ENCODE measurements at places on chromosomes 7 and 10.
A peak's percentile ranks its signal among the peaks of the same experiment; 100 is the strongest.

- no peak for DNase-seq
Measured at GRCh38 chr7:28155019-28155660, 25.5 kb downstream of the JAZF1 start.

DNA sequence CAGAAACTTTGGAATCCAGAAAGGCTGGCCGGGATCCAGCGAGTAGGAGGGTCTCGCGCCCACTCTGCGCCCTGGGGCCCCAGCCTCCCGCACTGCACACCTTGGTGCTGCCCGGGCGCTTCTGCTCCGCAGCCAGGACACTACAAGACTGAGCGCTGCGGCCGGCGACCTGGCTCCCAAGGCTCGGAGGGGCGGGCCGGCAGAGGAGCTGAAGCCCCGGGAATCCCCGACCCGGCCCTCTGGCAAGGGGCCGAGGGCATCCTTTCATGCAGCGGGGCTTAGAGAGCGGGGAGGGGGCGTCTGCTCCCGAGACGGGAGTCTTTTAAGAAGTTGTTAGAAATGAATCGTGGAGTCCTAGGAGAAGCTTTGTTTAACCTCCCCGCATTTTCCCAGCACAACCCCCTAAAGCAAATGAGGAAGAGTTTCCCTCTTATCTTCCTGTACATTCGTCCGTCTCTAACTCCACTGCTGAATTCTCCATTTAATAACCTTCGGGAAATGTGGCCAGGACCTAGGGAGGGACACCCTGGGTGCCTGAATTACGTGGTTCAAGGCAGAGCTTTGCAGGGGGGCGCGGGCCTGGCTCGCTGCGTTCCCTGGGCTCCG is 1.1 kb downstream of the VWC2 start:
- no peak for DNase-seq

GRCh38 chr7:26554952-26555351 is 263.3 kb downstream of the SNX10 start:
- no peak for DNase-seq

GRCh38 chr10:49324711-49325110 is 25.7 kb downstream of the C10orf71 start:
- no peak for DNase-seq

- no peak for DNase-seq
Measured at GRCh38 chr10:71857934-71858890, 7.2 kb upstream of the PSAP start.

GRCh38 chr7:132696332-132696731 is 120.1 kb upstream of the PLXNA4 start:
- no peak for DNase-seq

GRCh38 chr10:48926764-48927540 is 12.7 kb downstream of the LRRC18 start:
- DNase-seq: no peak

- no peak for DNase-seq
Measured at GRCh38 chr7:26151650-26151952, 397 bp upstream of the NFE2L3 start.

GRCh38 chr10:46289209-46289810 is 2.5 kb downstream of the ANTXRL start:
- DNase-seq: no peak

GRCh38 chr7:22329816-22330524 is 27.0 kb downstream of the RAPGEF5 start:
- DNase-seq: no peak

DNA sequence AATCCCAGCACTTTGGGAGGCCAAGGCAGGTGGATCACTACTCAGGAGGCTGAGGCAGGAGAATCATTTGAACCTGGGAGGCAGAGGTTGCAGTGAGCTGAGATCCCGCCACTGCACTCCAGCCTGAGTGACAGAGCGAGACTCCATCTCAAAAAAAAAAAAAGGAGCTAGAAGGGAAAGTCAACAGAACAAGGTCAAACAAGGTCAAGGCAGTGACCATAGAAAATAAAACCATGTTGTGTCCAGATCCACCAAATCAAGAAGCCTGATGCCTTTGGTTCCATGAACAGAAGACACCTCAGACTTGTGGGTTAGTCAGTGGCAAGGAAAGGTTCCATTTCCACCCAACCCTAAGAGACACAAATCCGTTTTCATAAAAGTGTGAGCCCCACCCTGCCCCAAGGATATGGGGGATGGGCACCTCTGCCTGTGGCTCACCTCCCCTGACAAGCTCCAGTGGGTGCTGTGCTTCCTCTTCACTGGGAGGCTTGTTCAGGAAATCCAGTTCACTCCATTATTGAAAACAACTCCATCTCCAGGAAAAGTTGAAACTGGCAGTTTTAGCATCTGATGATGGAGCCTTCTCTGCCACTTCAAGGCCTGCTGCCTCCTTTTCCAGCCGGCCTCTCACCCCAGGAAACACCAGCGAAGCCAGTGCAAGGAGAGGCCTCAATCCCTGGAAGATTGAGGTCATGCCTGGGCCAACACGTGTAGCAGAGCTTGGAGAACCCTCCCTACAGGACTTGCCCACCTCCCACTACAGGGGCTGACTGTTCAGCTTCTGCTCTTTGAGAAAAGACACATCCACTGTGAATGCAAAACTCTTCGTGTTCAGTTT is 152.9 kb downstream of the NRF1 start:
- no peak for DNase-seq

- no peak for DNase-seq
Measured at GRCh38 chr7:74405191-74405898, 48.4 kb upstream of the GTF2IRD1 start.

- peak; percentile 7 for DNase-seq
Measured at GRCh38 chr10:71188201-71188600, 24.2 kb upstream of the UNC5B start.

DNA sequence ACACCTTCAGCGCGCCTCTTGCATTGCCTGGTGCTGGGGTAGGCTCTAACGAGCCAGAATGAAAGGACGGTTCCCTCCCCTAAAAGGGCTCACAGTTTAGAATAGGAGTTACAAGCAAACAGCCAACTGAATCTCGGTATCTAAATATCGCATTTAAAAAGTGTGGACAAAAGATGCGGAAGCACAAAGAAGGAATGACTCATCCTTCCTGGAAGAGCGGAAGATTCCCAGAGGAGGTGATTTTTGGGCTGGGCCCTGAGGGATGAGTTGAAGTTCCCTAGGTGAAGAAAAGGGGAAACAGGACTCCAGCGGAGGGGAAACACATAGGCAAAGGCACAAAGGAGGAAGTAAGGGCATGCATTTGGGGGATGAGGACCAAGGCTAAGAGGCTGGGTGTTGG is 29.9 kb downstream of the SRRM3 start:
- no peak for DNase-seq

- DNase-seq: no peak
Measured at GRCh38 chr7:3922175-3922635, 621.2 kb downstream of the SDK1 start.

DNA sequence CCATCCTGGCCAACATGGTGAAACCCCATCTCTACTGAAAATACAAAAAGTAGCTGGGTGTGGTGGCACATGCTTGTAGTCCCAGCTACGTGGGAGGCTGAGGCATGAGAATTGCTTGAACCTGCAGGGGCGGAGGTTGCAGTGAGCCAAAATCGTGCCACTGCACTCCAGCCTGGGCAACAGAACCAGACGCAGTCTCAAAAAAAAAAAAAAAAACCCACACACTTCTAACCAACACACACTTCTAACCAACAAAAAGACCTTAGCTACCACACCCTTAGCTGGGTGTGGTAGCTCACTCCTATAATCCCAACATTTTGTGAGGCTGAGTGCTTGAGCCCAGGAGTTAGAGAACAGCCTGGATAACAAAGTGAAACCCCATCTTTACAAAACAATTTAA is 33.9 kb upstream of the SPOCK2 start:
- no peak for DNase-seq

GRCh38 chr7:135180122-135180521 is 9.6 kb upstream of the CYREN start:
- no peak for DNase-seq

DNA sequence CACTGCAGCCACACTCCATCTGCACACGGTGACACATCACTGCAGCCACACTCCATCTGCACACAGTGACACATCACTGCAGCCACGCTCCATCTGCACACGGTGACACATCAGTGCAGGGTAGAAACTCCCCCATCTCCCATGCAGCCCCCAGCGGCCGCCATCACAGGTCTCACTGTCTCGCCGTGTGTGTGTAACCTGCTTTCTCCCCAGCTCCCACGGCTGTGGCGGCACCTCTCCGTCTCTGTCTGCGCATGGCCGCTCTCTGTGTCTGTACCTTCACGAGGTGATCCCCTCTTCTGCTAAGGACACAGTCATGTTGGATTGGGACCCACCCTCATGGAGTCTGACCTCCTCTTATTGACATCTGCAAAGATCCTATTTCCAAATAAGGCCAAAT is 527.4 kb downstream of the PTPRN2 start:
- no peak for DNase-seq

- DNase-seq: no peak
Measured at GRCh38 chr7:14855033-14855794, 47.3 kb downstream of the DGKB start.

- no peak for DNase-seq
Measured at GRCh38 chr7:158067931-158068482, 519.6 kb downstream of the PTPRN2 start.

Measured in caudate nucleus (tissue), 63 donors.